ENCODE measurements at places on chromosomes 16 and 17. TPM values are rescaled to one million over a fixed set of nuclear protein-coding genes. Genes with fewer than 3 reads are reported as not detected.

GRCh38 chr17:8728251-8728938 is 16.2 kb downstream of the CCDC42 start:
- DNase-seq = no peak

- DNase-seq = no peak
Measured at GRCh38 chr17:4500191-4500571, 1.5 kb downstream of the SPNS2 start.

GRCh38 chr16:79217375-79218011 is 383.0 kb downstream of the MAF start:
- DNase-seq = no peak

GRCh38 chr16:31453255-31454204 is 5.8 kb upstream of the ARMC5 start:
- DNase-seq = no peak

DNA sequence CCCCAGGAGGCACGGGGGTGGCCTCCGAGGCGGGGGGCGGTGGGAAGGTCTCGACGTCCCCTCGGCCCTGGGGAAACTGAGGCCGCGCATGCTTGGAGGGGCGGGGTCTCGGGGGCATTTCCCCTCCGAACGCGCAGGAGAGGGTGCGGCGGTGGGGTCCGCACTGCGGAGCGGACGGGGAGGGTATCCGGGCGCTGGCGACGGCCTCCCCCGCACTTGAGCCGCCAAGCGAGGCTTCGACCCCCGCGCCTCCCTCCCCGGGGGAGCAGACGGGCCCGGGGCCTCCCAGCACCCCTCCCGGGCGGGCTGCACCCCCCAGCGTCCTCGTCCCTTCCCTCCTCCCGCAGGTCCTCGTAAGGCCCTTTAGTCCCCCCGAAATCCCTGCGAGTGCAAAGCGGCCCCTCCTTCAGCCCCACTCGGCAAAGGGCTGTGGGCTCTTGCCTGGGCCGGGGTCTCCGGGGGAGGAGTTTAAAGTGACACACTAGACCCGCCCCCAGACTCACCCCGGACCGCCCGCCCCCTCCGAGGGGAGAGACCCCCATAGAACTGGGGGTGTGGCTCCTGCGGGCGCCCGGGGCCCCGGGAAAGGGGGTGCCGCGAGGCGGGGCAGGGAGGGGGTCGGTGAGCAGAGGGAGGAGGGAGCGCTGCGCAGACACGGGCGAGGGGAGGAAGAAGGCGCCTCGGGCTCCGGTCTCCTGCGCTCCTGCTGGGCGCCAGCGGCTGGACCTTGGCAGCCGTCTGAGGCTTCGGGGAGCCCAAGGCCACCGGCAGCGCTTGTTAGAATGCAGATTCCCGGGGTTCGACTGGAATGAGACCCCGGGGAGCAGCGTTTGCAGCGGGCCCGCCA is 632 bp downstream of the BAIAP3 start:
- DNase-seq = no peak

DNA sequence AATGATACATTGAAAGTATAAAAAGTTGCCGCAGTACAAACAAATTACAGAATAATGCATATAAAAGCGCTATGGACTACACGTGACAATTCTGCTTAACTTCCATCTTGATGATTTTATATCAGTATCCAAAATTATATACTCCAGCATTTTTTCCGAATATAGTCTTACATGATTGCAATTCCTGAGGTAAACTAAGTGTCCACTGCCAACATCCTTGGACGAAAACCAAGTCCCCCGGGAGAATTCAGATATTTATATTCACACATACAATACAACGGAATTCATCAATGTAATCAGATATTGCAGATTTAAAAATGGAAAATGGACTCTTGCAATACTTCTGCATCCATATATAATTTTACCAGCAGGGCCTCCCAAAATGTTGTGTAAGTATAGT is 8.9 kb upstream of the MYH11 start:
- DNase-seq = no peak

DNA sequence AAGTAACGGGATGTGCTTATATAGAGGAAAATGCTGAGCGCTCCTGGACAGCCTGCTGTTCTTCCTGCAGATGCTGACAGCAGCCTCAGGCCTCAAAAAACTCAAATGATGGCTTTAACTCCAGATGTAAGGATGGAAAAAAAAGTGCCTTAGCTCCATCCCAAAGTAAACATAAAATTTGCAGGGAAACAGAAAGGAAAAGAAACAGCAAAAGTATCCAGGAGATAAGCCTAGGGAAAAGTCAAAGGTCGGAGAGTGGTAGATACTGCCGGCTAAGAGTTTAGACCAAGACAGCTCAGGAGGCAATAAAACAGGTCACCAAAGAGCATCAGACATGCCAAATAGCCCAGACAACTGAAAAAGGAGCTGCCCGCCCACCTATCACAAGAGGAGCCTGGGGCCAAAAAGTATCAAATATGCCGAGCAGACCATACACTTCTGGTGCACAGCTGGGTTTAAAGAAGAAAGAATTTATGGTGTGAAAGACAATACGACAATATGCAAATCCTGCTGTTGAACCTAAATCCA is 6.9 kb downstream of the KRT31 start:
- no peak for DNase-seq

DNA sequence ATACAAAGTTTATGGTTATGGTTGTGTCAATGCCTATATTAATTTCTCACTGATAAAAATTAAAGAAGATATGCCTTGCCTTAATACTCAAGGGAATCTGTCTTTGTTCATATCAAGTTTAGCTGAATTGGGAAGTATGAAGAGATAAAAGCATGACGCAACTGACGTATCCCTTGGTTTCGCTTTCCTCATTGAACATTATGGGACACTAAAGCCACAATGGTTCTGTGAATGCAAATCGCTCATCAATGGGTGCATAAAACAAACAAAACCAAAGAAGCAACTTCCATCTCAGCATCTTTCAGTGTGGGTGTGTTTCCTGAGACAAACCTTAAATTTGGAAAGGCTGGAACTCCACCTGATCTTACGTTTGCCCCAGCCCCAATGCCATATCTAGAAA is 108.2 kb downstream of the NPIPB5 start:
- no peak for DNase-seq

DNA sequence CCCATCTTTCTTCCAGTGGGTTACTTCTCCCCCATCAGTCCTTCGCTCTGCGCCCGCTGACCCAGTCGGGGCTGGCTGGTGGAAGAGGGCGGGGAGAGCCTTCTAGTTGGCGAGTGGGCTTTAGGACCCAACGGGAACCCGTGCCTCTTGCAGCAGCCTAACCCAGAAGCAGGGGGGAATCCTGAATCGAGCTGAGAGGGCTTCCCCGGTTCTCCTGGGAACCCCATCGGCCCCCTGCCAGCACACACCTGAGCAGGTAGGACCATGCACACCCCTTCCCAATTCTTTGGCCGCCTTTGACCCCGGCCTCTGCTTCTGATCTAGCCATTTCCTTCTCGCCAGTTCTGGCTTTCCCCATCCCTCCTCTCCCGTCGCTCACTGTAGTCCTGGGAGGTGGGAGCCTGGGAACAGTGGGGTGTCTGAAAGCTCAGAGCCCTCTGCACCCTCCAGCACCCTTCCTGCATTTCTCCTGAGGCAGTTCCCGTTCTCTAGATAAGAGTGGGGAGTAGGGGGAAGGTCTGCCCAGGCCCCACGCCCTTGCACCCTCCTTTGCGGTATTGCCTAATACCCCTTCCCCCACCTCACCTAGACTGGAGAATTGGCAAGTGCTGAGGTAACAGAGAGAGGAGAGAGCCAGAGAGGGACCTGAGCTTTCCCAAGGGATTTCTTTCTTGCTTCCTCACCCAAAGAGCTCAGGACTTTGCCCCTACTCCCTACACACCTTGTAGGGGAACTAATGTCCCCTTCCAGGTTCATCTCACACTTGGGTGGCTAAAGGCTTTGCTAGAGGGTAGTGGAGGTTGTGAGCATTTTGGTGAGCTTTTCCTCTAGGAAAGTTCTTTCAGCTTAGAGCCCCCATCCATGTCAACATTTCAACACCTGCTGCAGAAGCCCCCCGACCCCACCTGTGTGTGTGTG is at the start of gene RARA:
TSS of gene RARA (plus strand) at position 150 of the 918 bp plus-strand sequence. CDS start 22,039 bp downstream, outside the sequence.
- DNase-seq = no peak

DNA sequence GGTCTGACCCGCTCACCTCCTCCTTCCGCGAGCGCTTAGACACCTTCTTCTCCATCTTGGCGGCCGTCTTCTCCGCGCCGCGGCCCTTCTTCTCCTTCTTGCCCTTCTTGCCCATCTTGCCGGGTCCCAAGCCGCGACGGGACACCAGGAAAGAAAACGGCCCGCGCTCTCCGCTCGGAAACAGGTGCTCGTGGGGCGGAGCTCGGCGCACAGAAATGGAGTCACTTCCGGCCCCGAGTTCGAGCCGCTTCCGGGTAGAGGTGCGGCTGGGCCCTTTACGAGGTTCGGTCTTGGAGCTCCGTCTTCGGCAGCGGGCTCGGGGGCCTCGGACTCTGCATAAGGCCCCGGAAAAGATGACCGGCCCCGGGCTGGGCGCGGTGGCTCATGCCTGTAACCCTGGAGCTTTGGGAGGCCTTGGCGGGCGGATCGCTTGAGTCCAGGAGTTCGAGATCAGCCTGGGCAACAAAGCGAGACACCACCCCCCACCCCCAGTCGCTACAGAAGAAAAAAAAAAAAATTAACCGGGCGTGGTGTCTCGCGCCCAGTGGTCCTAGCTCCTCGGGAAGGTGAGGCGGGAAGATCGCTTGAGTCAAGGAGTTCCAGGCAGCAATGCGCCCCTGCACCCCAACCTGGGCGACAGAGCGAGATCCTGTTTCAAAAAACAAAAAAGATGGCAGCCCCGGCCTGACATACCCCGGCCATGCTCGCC is at the start of gene KLHDC4:
TSS of gene KLHDC4 (minus strand) at position 211 of the 709 bp plus-strand sequence. CDS start at position 115, 96 bp downstream.
- peak; percentile 82 for DNase-seq

GGT6 gene
- 9.3 TPM for polyA plus RNA-seq

CES5A gene
- polyA plus RNA-seq = not detected

HCRT gene
- not detected for polyA plus RNA-seq

OTOP2 gene
- polyA plus RNA-seq = not detected

NXN gene
- 38.7 TPM for polyA plus RNA-seq

HBA1 gene
- polyA plus RNA-seq = 530 TPM

Measured in right renal pelvis (tissue), 4 donors.